Brain microvascular endothelial cell (primary cell): ENCODE measurements at places on chromosomes 1 and 21.

GRCh38 chr1:209435654-209436566 lies 147.6 kb upstream of the CAMK1G start:
- DNase-seq: peak; percentile 87

DNA sequence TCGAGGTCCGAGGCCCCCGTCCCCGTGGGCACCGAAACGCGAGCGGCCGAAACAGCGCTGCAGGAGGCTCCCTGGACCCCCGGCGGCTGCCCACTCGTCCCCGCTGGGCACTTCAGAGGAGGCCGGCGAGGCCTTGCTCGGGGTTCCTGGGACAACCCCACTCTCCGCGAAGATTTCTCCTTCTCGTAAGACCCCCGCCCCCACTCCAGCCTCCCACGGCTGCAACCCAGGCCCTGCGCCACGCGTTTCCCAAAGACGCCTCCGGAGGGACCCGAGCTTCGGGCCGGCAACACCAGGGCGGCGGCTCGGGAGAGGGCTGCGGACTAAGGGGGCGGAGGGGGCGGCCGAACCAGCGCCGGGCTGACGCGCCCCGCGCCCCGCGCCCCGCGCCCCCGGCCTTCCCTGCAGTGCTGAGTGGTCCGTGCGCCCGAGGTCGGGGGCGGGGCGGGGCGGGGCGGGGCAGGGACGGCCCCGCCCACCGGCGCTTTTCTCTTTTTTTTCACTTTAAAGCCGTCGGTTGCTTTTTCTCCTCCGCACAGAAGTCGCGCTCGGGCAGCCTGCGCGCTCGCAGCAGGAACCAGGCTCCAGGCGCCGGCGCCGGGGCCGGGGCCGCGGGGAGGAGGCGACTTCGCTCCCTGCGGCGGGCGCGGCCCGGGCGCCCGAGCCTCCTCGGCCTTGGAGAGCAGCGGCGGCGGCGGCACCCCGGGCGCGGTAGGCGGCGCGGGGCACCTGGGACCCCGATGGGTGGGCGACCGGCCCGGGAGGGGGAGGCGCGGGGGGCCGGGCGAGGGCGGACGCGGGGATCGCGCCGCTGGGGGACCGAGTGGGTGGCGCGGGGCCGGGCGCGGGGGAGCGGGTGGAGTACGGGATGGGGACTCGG lies at the start of gene SPSB1:
TSS of gene SPSB1 (plus strand) at position 534 of the 880 bp plus-strand sequence. CDS start 62,998 bp downstream, outside the sequence.
- DNase-seq: peak; percentile 56

- DNase-seq: peak; percentile 20
Observed at GRCh38 chr1:87115317-87115890, 201.0 kb downstream of the HS2ST1 start.

GRCh38 chr1:204663644-204664383 lies 21.7 kb downstream of the LRRN2 start:
- DNase-seq: no peak

- peak; percentile 79 for DNase-seq
Observed at GRCh38 chr1:113042285-113043143, 30.5 kb upstream of the LRIG2 start.
